ENCODE measurements at places on chromosomes 2 and 18.

DNA sequence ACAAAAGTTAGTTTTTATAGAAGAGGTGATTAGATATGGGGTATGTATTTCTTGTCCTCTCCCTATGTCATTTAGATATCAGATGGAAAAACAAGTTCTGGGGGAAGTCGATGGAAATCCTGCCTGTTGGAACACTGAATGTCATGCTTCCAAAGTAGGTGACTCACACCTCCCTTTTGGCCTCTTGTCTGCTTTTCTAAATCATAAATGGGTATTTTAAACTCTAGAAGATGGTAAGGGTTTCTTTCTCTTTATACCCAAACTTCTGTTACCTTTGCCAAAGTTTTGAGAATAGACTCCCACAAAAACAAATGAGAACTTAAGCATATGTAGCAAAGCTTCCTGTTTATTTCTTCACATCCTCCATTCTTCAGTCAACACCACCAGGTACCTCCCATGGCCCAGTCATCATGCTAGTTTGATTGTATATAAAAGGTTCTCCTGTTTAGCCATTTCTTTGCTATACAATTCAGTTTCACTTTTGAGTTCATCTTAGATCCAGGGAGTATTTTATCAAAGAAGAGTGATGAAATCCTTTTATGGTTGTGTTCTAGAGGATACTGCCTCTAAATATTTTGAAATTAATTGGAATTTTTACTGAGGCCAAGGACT is 63.9 kb downstream of the PRKRA start:
- no peak for DNase-seq

DNA sequence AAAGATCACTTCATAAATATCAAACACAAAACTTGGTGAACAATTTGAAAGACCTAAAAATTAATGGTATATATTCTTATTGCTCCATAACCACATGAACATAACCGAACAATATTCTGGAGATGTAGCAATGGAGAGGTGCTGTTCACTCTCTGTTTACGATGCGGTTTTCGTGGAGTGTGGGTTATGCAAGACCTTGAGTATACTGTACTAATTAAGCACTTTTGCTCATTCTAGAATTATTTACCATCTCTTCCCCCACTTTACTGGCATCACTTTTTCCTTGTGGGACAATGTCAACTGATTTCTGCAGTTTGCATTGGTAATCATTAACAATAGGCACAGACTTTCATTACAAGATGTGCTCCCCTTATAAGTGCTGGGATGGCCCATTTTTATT is 97.6 kb downstream of the RAPH1 start:
- DNase-seq, result no peak

DNA sequence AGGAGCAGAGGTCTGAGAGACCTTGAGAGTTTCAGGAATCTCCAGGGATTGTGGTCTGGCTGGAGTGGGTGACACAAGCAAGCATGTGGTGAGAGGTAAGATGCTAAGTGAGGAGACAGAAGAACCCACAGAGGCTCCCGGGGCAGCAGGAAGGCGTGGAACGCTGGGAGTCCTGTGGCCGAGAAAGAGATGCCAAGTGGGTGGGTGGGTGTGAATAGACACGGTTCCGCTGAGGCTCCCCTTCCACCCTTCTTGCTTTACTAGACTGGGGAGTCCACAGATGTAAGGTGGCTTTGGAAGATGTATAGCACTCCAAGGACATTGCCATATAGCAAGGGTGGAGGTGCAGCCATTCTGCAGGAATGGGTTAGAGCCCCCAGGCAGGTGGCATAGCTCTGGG is 4.2 kb downstream of the TEX51 start:
- DNase-seq, result no peak

DNA sequence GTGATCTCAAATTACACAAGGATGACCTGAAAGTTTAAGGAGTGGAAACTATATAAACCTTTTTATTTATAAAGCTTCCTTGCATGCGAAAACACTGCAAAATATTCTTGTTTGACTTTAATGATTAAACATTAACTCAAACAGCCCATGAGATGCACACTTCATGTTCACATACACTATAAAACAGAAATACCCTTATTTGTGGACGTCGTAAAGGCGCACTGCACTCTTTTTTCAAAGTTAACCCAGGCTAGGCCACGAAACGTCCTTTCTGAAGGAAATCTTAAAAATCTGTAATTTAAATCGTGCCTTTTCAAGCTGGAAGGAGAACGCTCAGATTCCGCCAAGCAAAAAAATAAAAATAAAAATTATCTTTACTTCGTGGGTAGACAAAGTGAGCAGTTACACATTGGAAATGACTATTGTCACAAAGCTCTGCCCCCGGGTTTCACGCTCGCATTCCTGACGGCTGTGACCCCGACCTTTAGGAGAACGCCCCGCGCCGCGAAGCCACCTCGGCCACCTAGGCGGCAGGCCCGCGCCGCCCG is 728 bp downstream of the FAM168B start:
- no peak for DNase-seq

DNA sequence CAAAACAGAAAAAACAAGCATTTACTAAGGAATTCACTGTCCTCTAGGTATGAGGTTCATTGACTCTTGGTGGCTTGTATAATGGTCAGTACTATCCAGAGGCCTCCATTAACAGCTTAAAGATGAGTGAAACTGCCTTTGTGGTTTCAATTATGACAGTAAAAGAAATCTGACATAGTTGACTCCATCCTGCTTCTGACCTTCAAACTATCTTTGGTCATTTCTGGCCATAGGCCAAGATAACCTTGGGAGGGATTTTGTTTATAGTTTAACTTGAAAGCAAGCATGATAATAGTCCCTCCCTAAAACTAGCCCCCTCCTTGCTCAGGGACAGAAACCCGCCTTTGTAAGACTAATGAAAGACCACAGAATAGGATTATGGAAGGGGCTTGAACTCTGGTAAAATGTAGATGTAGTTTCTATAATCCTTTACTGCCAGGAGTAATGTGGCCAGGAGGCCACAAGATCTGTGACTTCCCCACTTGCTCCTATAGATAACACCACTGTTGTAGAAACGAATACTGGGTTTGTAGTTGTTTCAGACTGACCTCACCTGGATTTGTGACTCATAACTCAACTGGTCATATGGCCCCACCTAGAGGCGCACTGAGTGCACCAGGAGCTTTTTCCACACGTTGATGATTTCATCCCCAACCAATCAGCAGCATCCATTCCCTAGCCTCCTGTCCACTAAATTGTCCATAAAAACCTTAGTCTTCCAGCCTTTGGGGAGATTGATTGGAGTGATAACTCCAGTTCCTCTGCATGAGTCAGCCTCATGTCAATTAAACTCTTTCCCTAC is 8.6 kb upstream of the PLEKHM3 start:
- DNase-seq, result no peak

- no peak for DNase-seq
These were observed 130.6 kb downstream of the ZEB2 start for GRCh38 chr2:144389151-144389929.

Data from stimulated activated CD8-positive, alpha-beta memory T cell treated with anti-CD3 and anti-CD28 coated beads, Interleukin-12 subunit alpha, Interleukin-12 subunit beta, amount 100 ng/mL, for 4 hours (primary cell).